ENCODE measurements at places on chromosomes 2 and 18.

DNA sequence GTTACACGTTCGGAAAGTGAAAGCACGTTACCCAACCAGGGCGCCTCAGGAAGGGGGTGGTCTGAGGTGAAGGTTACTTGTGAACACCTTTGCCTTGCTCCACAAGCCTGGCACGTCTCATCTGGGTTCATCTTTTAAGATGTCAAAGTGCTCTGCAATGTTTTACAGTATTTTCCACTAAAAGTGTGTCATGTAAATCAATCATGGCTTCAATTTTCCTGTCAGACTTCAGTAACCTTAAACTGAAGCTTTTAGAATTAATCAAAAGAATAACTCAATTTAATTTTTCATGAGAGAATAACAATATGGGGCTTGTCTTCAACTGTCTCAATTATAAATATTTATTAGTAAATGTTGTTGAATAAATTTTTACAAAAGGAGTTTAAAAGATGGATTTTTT, 93.3 kb upstream of the FANCL start:
- no peak for DNase-seq

- DNase-seq, result no peak
These were observed 2.2 kb downstream of the IRS1 start for GRCh38 chr2:226797289-226797988.

GRCh38 chr2:95306336-95306895, 9.3 kb downstream of the KCNIP3 start:
- DNase-seq, result no peak

DNA sequence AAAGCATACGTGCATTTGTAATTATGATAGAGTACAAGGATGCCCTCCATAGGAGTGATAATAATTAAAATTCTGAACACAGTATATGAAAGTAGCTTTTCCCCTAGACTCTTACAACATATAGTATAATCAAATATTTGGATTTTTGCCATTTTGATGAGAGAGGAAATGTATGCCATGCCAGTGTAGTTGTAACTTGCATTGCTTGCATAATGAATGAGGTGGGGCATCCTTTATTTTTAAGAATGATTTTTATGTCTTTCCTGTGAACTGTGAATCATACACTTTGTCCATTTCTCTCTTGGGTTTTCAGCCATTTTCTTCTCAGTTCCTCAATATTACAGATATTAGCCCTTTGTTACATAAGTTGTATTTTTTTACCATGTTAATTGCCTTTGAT, 197.5 kb downstream of the SCG2 start:
- DNase-seq, result peak; percentile 70

GRCh38 chr2:222722327-222722946, 51.0 kb downstream of the MOGAT1 start:
- no peak for DNase-seq

GRCh38 chr2:29084554-29084953, 10.2 kb upstream of the PCARE start:
- DNase-seq, result no peak

DNA sequence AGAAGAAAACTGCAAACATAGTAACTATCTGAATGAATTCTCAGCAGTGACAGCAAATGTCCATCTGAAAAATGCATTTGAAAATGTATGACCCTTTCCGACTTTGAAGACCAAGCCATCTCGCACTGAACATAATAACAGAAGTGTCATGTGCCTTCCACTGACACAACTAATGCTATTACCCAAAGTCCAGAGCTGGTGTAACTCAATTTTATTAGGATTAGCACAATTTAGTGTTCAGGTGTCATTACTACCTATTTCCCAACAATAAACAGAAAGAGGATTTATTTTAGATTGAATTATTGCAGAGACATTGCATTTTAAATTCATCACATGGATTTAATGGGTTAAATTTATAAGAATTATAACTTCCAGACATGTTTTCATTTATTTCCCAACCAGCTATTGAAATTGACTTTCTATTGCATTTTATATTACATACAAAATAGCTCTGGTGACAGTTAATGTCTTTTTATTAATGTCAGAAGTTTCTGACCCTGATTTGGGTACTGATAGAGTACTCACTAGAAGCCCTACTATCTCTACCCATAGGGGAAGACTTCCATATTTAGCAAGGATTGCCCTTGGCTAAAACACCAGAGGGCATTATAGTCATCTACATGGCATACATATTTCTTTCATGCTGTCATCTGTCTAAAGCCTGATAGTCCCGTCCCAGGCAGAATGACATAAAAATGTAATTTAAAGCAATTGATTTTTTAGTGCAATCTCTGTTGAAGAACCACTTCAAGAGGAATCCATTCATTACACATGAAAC, 7.0 kb upstream of the STK39 start:
- peak; percentile 55 for DNase-seq

DNA sequence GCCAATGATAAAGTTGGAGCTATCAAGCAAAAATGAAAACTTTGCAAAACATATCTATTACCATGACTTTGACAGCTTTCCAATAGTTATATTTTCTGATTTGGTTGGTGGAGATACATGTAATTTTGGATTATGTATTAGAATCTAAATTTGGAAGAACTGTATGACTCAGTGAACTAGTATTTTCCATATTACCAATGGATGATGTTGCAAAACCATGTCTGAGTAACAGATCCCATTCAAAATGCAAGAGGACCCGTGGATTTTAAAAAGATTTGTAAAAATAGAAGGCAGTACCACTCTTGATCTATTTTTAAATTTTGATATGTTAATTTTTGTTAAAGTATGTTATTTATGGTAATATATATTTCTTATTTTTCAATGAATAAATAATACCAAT, 83.0 kb downstream of the TAF4B start:
- peak; percentile 67 for DNase-seq

- DNase-seq, result no peak
These were observed 13.5 kb upstream of the COLEC12 start for GRCh38 chr18:513826-514530.

DNA sequence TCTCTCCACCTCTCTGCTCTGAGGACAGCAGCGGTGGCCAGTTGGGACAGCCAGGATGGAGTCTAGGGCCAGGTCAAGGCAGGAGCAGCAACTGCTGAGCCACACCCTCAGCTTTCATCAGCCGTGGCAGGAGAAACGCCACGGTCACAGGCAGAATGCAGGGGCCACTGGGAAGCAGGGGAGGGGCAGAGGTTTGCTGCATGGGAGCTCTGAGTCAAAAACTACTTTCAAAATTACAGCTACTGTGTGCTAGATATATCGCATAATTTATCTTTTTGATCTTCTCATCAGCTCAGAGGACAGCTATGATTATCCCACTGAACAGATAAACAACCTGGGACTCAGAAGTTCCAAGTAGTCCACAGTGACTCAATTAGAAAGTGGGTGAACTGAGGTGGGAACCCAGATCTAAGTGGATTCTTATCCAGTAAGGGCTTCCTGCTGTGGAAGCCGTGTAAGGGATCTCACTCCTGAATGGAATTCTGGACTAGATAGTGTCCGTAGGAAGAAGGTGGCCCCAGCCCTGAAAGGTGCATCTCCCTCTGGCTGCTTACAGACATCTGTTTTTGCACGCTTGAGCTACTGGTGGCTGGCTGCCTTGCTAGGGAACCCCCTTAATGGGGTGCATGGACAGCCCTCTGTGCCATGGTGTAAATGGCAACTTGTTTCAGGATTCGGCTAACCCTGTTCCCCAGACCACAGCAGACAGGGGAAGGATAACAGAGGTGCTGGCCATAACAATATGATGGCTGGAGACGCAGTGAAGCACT, 194.6 kb upstream of the SMAD2 start:
- DNase-seq, result no peak
